Erythroblast (primary cell): ENCODE measurements at places on chromosomes 5 and 9.

GRCh38 chr9:121498487-121499176 lies 1.0 kb downstream of the GGTA1 start:
- DNase-seq = no peak

GRCh38 chr9:123749580-123750202 lies 180.2 kb downstream of the DENND1A start:
- DNase-seq = no peak

DNA sequence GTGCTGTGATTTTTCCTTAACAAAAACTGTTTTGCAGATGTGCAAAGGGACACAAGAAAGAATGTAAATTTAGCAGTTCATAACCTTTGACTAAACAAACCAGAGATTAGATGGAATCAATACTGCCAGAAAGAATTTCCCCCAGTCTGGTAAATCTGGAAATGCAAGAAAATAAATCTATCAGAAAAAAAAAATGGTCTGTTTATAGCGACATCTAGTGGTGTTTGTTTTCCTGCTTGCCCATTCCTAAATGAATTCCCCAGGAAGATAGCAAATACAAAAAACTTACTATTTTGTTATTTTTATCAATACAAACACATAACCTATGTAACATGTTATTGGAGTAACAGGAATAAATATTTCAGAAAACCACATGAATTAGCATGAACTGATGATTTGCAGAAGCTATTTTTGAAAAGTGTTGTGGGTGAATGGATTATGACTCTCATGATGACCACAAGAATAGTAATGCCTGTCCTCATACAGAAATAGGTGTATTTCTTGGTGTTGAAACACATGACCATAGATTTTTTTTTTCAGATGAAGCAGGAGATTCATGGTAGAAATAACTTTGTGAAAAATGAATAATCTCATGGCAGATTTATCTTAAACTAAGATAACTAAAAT lies 1703.8 kb downstream of the MAT2B start:
- DNase-seq = peak; percentile 29

- DNase-seq = no peak
These were observed 65.1 kb downstream of the BASP1 start for GRCh38 chr5:17282283-17283120.

DNA sequence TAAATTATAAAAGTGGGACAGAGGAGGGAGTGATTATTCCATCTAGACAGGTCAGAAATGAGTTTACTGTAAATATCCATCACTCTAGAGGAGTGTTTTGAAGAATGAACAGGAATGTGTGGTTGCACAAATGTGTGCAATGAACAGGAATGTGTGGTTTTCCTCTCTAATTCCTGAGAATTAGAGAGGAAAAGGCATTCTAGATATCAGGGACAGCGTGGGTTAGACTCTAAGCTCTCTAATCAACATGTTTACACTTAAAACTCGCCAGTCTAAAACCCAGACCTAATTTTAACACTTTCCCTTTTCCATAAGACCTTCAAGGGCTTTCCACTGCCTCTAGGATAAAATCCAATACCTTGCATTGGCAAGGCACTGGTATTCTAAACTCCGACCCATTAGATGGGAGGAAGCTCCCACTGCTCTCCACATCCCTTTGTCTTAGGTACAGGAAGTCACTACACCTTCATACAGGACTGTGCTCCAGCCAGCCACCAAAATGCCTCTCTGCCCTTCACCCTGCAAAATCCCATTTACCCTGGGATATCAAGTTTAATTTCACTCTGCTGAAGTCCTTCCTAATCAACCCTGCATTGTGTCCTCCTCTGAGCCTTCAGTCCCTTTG lies 67.9 kb downstream of the NFIB start:
- no peak for DNase-seq

DNA sequence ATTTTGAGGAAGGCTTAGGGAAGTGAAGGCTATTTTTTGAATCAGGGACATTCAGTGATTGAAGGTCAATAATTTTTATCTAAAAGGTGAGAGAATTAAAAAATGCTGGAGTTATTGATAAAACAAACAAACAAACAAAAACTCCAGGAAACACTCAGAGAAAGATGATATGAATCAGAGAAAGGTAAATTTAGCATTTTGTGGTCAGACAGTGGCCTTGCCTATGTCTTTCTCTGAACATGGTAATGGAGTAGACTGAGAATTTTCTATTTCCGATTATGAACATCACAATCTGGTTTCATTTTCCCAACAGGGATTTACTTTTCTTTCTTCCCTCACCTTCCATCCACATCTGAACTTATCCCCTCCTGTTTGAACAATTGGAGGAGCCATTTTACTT lies 353.6 kb upstream of the RIOK2 start:
- no peak for DNase-seq

- DNase-seq = no peak
These were observed 2.8 kb upstream of the RACK1 start for GRCh38 chr5:181246276-181247049.

DNA sequence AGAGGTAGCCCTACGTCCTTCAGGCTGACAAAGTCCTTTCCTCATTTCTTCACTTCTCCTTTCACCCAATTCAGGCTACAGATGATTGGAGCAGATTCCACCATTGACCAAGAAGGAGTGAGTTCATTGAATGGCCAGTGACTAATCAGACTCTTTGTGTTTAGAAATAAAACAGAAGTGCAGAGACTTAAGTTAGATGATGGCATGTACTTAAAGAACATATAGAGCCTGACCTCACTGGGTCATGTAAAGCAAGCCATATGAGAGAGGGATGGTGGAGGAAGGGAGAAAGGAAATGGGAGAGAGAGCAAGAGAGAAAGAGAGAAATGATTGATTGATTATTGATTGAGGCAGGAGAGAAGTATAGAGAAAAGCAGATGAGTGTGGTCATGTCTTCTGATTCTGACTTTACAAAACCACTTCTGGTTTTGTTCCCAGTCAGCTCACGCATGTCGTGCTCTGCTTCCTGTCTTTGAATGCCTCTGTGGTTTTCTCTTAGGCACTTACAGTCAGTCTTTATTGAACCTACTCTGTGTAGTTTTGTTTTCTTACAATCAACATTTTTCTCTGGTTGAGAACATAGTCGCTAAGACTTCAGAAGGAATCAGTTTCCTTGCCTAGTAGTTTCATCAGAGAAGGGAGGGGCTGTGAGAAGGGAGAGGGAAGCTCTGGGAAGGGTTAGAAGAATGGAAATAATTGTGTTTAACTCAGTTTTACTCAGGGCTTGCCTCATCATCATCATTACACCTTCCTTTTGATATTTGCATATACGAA lies 149.2 kb upstream of the KLF9 start:
- DNase-seq = no peak

- peak; percentile 19 for DNase-seq
These were observed 218.2 kb downstream of the MAST4 start for GRCh38 chr5:66814146-66814991.

- no peak for DNase-seq
These were observed 274.2 kb upstream of the PUM3 start for GRCh38 chr9:3118081-3118480.

DNA sequence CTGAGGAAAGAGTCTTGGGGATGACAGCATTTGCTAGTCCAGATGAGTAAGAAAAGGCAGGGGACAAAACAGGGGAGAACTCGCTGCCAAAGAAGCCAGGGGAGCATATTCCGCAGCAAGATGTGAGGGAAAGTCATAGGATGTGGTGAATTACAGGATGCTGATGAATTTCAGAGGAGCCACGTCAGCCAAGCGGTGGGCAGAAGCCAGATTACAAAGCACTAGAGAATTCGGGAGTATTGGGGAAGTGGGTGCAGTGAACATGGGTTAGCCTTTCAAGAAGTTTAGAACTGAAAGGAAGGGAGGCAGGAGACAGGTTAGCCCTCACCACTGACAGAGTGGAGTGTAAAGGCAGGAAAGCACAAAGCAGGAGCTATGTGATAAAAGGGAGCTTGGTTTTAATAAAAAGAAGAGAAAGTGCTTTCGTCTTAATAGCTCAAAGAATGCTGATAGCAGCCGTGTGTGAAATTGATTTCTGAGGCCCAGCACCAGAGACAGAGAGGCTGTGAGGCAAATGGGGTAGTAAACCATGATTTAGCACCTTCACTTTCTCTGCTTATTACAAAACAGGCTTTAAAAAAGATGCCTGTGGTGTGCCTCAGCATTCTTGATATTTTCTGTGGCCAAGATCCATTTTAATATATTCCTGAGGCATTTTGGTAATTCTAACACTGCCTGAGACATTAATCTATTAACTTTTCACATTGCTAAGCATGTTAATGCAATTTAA lies 16.9 kb downstream of the ADAMTSL1 start:
- DNase-seq = no peak

GRCh38 chr9:28443461-28443860 lies 870.2 kb upstream of the C9orf72 start:
- no peak for DNase-seq

DNA sequence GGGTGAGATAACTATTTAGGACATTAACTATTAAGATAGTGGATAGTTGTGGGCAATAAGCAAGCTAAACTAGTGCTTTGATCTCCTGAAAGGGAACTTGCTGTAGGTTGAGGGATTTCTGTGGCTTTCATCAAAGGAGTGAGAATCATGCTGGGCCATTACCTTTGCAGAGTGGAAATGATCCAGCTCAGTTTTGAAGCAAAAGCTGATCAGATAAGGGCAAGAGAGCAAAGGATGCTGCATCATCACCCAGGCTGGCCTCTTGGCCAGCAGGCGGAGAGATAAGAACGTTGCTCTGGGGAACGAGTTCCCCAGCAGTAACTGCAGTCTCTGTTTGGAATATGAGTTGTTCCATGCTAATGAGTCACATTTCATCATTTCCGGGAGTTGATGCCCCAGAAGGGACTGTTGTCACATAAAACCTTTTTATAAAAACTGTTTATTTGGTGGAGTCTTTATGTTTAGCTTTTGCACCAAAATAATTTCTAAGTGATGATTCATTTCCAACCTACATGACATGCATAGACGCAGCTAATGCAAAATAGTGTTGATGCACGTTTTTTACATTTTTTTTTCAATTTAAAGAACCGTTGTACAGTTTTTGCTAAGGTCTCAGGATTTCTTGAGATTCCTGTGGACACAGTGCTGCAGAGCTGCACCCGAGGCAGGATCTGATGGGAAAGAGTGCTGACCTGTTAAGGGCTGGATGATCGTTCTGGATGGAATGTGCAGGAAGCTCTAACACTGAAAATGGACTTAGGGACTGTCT lies 99.3 kb downstream of the ACTBL2 start:
- peak; percentile 90 for DNase-seq

DNA sequence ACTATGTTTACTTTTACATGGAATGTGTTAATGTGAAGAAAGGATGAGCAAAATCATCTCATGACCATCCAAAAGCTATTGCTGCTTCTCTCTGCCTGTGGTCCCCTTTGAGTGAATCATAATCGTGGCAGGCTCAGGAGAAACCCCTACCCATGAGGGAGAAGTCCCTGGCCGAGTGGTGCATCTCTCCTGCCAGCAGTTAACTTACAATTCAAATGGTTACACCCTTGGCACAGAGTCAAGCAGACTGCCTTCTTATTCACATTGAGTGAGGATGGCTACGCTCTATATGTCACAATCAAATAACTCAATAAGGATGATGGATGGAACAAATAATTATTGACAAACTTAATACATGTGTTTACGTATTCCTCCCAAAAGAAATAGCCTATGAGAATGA lies 179.1 kb downstream of the FGF1 start:
- peak; percentile 2 for DNase-seq

GRCh38 chr5:8538821-8539220 lies 669.9 kb downstream of the MTRR start:
- DNase-seq = no peak

GRCh38 chr9:34546834-34547827 lies 24.3 kb upstream of the ENHO start:
- peak; percentile 69 for DNase-seq

GRCh38 chr5:123441408-123441807 lies 18.2 kb upstream of the CEP120 start:
- DNase-seq = no peak

GRCh38 chr5:82639393-82640144 lies 361.4 kb upstream of the RPS23 start:
- DNase-seq = no peak

DNA sequence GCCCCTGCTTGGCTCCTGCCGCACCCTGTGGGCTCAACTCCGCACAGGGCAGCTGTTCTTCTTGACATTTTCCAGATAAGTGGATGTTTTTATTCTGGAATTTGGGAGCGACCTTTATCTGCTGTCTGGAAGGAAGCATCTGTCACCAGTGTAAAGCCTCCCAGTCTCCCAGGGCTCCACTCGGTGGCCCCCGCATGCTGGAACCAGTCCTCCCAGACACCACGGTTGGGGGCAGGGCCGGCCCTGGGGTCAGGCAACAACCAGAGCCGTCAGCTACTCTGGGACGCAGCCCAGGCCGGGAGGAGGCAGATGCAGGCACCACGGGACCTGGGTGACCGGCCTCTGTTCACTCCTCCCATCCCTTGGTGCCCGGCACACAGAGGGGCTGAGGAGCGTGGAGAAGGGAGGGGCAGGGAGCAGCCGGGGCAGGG lies 92.8 kb upstream of the ADAMTS2 start:
- DNase-seq = no peak

- DNase-seq = no peak
These were observed 65.9 kb downstream of the CYFIP2 start for GRCh38 chr5:157331807-157332206.

DNA sequence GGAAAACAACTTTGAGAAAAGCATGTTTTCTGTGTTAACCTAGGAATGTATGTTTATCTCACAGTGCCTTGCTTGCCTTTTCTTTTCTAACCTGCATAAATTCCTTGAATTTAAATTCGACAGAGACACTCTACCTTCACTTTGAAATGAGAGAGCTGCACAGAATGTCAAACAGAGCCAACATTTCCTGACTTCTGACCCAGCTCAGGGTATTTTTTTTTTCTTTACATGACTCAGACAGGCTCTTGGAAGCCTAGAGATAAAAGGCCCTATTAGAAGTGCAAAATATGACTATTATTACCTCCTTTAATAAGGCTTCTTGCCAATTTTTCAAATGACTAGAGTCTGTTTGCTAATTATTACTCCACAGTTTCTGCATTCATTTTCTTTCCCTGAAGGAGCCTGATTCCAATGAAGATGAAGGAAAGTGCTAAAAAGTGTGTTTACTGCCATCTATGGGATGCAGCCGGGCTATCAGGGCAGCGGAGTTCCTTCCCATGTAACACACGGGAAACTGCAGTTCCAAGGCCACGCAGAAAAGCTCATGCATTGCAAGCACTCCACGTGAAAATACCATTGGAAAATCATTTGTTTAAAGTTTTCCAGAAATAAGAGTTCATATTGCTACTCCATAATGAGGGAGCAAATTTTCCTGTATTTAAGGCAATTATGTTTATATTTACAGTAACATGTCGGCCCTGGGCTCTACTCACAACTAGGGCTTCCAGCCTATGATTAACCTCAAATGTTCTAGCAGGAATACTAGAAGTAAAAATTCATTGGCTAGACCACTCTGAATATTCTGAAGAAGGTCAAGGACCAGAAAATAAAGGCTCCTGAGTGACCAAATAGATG lies 485.6 kb downstream of the ZSWIM6 start:
- DNase-seq = no peak

DNA sequence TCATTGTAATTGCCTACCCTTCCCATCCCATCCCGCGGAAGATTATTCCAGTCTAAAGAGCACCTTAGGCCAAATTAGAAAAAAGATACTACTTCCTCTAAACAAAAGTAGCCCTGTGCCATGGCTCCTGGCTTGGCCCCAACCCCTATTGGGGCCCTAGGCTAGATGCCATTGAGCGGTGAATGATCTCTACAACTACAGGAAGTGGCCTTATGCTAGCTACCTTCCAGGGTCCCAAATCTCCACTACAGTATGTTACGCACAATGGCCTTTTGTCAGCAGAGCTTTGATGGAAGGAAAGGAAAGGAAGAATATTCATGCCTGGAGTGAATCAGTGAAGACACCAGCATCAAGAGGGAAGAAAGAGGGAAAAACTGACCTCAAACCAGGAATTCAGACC lies 73.3 kb upstream of the OSMR start:
- DNase-seq = no peak

GRCh38 chr9:129124506-129125069 lies 13.4 kb downstream of the PTPA start:
- peak; percentile 41 for DNase-seq
